T-helper 9 cell (primary cell): ENCODE measurements at places on chromosomes 3 and 15.

GRCh38 chr3:182078316-182078715 is 366.6 kb downstream of the SOX2 start:
- DNase-seq = no peak

- no peak for DNase-seq
Measured at GRCh38 chr15:74995779-74996765, 709 bp downstream of the SCAMP5 start.

DNA sequence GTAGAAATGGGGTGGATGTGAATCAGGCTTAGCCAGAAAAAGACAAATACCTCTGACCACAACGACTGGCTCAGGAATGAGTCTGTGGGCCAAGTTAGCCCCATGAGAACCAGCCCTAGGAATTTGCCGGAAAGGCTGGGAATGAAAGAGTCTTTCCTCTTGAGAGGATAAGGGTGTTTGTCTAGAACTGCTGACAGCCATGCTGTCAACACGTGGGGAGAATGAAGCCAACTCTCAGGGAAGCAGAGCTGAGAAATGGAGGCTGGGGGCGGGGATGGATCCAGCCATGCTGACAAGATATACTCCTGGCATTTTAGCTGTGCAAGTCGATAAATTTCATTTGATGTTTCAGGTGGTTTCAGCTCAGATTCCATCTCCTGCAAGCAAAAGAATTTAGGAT is 10.6 kb upstream of the SLC6A1 start:
- DNase-seq = no peak

- DNase-seq = no peak
Measured at GRCh38 chr3:119769394-119770149, 12.3 kb upstream of the NR1I2 start.

- DNase-seq = no peak
Measured at GRCh38 chr15:44775953-44776352, 39.6 kb downstream of the TRIM69 start.

GRCh38 chr3:28768439-28768838 is 419.8 kb upstream of the AZI2 start:
- DNase-seq = no peak

DNA sequence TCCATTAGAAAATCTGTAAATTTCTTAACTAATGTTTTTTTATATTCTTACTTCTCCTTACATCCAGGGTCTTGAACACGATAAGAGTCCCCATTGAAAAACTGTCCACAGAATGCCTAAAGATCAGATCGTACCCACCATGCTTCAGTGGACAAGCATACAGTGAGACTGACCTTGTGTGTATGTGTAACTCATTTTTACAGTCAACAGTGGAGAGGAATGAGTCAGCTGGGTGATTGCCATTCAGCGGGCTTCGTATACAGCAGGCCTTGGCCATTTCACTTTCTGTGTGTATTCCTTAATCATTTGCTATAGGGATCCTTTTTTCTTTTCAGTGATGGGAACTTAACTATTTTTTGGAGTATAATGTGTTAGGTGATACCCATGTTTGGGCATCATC is 10.6 kb downstream of the PARP14 start:
- DNase-seq = no peak

GRCh38 chr15:89203705-89204273 is 17.6 kb downstream of the RLBP1 start:
- no peak for DNase-seq

- DNase-seq = no peak
Measured at GRCh38 chr15:31025996-31026395, 34.6 kb upstream of the MTMR10 start.

- no peak for DNase-seq
Measured at GRCh38 chr3:187021748-187022402, 91.5 kb downstream of the ST6GAL1 start.

GRCh38 chr15:93348711-93349545 is 259.9 kb upstream of the RGMA start:
- no peak for DNase-seq

GRCh38 chr15:62066663-62067447 is at the start of gene C2CD4A:
C2CD4A (plus strand) TSS chr15:62066977; CDS start chr15:62067614, 637 bp downstream.
- peak; percentile 56 for DNase-seq

DNA sequence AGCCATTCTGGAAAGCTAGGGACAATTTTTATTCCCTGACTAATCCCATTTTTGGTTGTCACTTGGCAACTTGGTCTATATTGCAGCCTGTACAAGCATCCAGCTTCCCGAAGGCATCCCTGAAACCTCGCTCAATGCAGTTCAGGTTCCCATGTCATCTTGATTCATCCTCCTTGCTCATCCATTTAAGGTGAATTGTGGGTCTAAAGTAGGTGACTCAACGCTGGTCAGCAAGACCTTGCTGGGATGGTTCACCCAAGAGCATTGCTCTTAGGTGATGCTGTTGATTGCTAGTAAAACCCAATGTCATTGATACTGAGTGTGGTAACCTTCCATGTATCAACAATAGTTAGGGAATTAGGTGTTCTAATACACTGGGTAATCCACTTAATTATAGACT is 13.1 kb upstream of the RAB8B start:
- no peak for DNase-seq

DNA sequence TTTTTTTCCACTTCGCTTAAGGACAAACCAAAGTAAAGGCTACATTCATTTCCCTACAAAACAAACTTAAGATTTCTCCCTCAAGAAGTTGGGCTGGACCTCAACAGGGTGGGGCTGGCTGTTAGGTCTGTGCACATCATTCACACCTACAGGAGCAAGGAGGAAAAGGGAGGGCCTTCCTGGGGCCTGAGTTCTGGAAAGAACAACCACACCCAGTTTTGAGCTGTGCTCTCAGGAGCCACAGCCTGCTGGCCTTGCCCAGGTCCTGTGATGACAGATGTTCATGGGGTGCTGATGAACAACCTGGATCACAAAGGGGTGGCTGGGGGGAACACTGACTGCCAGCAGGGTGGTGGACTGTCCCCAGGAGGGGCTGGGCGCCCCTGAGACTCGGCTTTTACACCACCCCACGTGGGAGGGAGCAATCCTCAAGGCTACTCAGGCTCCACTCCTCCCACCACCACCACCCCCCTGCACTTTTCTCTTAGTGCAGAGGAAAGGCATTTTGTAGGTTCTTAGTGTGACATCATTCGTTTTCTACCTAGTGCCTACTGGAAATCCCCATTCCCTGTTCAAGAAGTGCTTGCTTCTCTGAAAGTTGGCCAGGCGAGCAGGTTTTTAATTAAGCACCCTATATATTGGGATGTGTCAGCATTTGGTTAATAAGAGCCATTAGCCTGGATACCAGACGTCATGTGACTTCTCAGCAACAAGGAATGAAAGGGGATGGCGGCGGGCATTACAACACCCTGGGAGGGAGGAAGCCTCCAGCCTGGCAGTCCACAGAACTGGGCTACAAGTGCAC is 35.7 kb downstream of the CCNB2 start:
- no peak for DNase-seq

DNA sequence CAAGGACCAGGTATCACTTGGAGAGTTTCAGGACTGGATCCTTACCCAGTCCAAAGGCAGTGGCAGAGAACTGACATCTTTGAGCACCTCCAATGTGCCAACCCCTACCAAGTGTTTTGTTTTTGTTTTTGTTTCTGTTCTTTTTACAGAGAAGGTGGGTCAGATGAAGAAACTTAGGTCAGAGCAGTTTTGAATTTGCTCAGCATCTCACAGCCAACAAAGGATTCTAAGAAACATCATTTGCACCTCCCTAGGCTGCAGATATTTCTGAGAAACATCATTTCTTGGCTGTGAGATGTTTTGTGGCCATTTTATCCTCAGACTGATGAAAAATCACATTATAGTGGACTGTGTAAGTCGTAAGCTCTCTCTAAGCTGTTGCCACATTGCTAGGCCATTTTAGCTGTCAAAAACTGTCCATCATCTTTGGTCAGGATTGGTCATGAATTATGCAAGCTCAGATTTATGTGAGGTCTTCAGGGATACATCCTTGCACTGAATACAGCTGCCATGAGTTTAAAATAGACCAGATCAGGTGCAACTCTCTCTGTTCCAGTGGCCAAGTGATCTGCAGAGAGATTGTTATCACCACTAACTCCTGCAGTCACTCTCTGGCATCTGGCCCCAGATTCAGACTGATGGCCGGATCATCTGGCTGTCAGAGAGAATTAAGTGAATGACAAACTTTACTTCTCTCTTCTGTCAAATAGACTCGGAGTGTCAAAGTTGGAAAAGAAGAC is 341.5 kb downstream of the EPHB1 start:
- DNase-seq = no peak

GRCh38 chr3:175381685-175382084 is 522.6 kb downstream of the NAALADL2 start:
- DNase-seq = no peak

- no peak for DNase-seq
Measured at GRCh38 chr3:171374260-171374659, 85.9 kb downstream of the TNIK start.

DNA sequence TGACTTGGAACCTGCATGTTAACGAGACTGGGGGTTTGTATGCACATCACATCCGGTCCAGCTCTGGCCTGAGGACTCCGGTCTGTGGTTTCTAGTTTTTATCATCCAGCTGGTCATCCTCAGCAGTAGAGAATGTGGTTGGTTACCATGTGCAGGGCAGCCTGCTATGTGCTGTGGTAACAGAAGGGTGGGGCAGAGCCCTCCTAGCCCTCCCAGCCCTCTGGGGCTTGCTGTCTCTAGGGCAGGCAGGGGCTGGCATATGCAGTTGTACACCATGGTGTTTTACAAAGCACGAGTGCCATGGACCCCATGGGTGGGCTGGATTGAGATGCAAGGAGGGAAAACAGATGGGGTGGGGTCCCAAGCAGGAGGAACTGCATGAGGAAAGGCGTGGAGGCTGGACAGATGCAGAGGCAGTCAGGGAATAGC is 70.2 kb downstream of the APBA2 start:
- no peak for DNase-seq

- no peak for DNase-seq
Measured at GRCh38 chr3:134346744-134347143, 27.5 kb downstream of the AMOTL2 start.

- DNase-seq = no peak
Measured at GRCh38 chr3:134030379-134031347, 938 bp upstream of the SLCO2A1 start.

- DNase-seq = no peak
Measured at GRCh38 chr3:133561679-133562078, 11.8 kb upstream of the CDV3 start.

DNA sequence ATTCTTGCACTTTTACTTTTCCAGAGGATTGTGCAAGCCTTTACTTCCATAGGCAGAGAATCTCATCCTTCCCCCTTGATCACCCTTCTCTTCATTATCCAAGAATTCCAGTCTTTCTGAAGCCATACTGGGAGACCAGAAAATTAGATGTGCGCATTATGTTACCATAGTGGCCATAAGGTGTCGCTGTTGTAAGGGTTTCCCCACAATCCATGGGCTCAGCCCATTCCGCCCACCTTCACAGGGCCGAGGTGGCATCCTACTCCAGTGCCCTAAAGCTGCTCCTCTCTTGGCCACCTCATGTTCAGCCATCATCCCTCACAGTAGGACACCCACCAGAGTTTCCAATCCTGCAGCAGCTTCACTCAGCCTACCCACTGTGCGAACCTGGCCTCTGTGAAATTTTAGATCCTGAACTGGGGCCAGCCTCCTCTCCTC is 35.0 kb downstream of the CTSH start:
- no peak for DNase-seq

- DNase-seq = no peak
Measured at GRCh38 chr15:40084650-40085049, 24.0 kb downstream of the BMF start.

GRCh38 chr15:76196269-76197231 is 114.7 kb downstream of the ETFA start:
- DNase-seq = no peak

DNA sequence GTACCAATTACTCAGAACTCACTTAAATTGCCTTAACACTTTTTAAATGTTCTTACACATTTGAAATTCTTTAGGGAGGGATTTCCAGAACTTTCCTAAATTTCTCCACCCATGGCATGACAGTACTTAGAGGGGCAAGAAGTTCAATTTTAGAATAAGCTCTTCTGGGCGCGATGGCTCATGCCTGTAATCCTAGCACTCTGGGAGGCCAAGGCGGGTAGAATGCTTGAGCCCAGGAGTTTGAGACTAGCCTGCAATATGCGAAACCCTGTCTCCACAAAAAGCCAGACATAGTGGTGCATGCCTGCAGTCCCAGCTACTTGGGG is 10.6 kb downstream of the FAM131A start:
- no peak for DNase-seq

DNA sequence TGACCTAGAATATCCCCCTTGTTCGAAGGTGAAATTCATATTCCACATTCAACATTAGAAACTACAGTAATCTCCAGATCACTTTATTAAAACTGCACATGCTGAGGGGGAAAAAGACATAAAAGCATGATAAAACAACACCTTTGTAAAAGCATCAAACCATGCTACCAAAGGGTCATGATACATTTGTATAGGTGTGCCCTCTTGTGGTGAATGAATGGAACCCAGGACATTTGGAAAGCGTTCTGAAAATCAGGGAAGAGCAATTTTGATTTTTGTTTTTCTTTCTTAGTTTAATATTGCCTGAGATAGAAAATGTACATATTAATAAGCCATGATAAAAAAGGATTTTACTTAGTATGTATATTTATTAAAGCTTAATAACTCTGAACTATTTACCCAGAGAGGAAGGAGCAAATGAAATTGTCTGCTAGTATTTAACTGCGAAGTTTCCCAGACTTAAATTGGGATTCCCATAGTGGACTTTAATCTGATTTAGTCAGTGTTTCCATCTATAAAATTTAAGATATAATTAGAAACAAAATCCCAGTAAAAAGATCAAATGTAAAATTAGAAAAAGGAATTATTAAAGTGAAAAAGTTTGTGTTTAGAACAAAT is 105.8 kb upstream of the ARL6 start:
- no peak for DNase-seq

- DNase-seq = no peak
Measured at GRCh38 chr15:91694831-91695210, 158.7 kb upstream of the SLCO3A1 start.

DNA sequence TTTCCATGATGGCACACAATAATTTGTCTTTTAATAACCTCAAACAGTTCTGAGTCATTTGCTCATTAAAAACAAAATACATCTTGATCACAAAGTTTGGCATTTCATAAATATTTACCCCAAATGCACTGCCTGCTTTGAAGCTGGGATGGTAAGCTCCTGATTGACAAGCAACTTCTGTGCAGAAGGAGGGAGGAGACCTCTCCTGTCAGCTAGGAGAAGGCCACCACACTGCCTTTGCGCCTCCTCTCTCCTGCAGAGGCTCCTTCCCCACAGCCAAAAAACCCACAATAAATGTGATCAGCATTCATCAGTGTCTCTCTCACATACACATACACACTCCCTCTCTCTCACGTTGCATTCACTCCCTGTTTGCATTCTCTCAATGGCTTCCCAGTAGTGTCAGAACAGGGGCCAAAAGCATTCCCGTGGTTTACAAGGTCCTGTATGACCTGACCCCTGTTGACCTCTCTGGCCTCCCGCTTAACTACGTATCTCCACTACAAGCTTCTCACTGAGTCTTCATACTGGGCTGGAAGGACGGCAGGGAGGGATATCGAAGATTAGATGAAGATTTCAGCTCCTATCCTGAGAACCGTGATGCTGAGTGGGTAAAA is 216.4 kb downstream of the FOXP1 start:
- DNase-seq = no peak

GRCh38 chr3:156050918-156051317 is 69.5 kb upstream of the KCNAB1 start:
- DNase-seq = no peak

- no peak for DNase-seq
Measured at GRCh38 chr3:194304186-194304917, 46.8 kb downstream of the CPN2 start.

GRCh38 chr3:7798276-7798675 is 703.3 kb upstream of the LMCD1 start:
- DNase-seq = no peak
